ENCODE measurements at places on chromosomes 3 and 15.

GRCh38 chr3:136211547-136211946 lies 15.4 kb upstream of the MSL2 start:
- no peak for DNase-seq

GRCh38 chr15:76987276-76987675 lies 7.7 kb upstream of the PSTPIP1 start:
- no peak for DNase-seq

DNA sequence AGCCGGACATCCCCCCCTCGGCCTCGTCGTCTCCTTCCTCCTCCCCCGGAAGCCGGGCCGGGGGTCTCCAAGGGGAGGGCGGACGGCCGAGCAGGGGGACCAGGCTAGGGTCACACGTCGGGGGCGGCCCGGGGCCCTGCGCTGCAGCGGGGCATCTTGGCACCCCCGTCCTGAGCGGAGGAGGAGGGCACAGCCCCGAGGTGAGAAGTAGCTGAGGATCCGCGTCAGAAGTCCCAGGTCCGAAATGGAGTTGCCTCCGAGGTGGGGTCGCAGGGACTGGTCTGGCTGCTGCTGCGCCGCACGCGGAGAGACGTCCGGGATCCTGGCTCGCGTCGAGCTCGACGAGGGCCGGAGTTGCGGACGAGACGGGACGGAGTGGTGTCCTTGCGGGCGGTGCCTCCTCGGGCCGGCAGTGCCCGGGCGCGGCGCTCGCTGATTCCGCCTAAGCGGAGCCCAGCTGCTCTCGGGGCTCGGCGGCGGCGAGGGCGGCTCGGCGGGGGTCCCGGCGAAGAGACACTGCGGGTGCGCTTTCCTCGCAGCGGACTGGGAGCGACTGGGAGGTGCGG lies at the start of gene ADCY5:
ADCY5 (minus strand) TSS at position 555 of the 566 bp plus-strand sequence; CDS start at position 10, 545 bp downstream.
- DNase-seq: no peak

DNA sequence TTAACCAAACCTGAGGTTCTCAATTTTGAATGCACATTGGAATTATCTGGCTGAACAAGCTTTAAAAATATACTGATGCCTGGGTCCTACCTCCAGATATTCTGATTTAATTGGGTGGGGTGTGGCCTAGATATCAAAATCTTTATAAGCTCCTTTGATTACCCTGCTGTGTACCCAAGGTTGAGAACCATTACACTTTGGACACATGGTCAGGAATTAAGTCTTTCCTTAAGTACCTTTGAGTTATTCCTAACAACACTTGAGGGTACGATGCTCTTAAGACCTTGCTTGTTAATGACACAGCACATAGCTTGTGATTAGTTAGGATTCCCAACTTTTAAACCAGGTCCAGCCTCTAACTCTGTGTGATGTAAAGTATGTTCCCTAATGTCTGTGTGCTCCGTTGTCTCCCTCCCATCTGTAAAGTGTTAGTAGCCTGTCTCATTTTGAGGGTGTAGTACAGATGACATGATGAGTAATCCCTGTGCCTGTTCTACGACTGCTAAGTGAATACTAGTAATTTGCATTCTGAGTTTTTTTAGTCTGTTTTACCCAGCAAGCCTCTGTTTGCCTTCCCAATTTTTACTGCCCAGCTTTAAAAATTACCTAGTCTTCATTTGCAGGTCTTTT lies 154.9 kb downstream of the KLHL25 start:
- no peak for DNase-seq

GRCh38 chr3:40780291-40780924 lies 255.6 kb downstream of the ZNF621 start:
- DNase-seq: no peak

GRCh38 chr3:156787926-156788663 lies 38.1 kb upstream of the LEKR1 start:
- peak; percentile 28 for DNase-seq

DNA sequence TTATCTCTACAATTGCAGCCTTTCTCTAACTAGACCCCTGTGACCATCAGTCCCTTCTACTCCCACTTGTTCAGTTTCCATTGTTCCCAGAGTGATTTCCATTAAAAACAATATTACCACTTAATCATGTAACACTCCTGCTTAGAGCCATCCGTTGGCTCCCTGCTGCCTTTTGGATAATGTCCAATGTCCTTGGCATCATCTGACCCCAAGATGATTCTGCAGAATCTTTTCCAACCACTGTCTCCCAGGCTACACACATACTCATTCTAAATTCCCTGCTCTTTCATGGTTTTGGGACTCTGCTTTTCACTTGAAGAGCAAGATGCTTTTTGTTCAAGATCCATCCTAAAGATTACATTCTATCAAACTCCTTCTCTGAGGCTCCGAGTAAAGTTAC lies 7.1 kb downstream of the KCNH8 start:
- DNase-seq: no peak

DNA sequence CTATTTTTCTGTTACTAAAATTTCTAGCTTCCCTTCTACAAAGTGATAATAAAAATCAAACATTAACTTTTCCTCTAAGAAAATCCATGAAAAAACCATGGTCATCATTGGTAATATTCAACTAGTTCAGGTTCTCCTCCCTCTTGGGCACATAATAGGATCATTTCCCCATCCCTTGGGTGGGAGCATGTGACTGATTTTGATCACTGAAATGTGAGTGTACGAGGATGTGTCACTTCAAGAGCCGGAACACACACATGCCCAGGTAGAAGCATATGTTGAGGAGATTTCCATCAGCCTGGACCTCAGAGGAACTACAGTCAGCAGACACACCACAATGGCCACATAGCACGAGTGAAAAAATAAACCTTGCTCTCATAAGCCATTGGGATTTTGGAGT lies 36.1 kb downstream of the AP3S2 start:
- no peak for DNase-seq

Measured in stimulated activated CD4-positive, alpha-beta T cell treated with anti-CD3 and anti-CD28 coated beads, Interleukin-15, amount 100 ng/mL, for 48 hours (primary cell).